ENCODE measurements at places on chromosomes 3 and 15.

- no peak for DNase-seq
Measured at GRCh38 chr3:5138214-5138981, 16.3 kb downstream of the ARL8B start.

GRCh38 chr15:36499412-36500389, 79.7 kb upstream of the CDIN1 start:
- DNase-seq: no peak

GRCh38 chr3:18837137-18837755, 311.1 kb upstream of the KCNH8 start:
- no peak for DNase-seq

DNA sequence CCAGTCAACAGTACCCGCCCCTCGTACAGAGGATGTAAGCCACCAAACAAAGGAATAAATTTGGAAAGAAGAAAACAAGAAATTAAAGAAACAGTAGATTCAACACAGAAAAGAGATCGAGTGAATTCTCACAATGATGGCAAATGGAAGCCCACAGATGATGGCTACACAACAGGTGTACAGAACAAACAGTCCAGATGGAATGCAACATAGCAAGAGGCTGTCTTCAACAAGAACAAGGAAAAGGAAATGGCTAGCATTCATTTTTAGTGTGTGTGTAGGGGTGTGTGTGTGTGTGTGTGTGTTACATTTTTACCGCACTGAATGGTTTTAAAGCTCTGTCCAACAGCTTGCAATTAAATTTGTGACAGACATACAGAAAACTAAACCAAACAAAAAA, 12.9 kb downstream of the NEDD4 start:
- no peak for DNase-seq

DNA sequence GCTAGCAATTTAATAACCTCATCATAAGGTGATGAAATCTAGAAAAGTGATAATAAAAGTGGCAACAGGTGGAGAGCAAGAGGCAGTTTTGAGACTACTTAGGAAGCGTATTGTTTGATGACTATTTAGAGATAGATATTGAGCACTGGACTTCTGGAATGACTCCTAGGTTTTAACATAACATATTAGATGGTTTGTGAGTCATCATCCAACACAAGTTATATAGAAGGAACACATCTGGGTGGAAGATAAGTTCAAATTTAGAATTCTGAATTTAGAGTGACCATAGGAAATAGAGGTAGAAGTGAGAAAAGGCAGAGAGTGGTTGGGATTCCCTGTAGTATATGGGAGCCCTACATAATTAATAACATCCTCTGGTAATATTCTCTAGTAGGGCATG, 282.8 kb upstream of the ALCAM start:
- no peak for DNase-seq

DNA sequence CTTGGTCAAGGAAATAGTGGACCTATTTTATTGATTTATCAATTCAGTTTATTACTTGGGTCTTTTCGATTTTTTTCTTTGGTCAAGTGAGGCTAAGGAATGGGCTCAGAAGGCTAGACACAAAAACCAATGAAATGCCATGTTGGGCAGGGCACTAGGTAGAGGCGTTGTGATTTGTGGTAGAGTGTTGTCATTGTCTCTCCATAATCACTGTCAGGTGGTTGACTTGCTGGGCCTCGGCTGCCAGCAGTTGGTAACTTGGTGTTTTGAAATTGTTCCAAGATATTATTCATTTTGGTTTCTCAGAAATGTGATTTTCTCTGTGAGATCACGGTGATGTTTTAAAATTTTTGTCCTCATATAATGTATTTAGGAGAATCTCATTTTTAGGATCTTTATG, 173.6 kb downstream of the KLHL25 start:
- DNase-seq: no peak

GRCh38 chr3:24288496-24289236, 206.0 kb downstream of the THRB start:
- DNase-seq: no peak

GRCh38 chr15:83845230-83845629, 191.3 kb downstream of the ADAMTSL3 start:
- DNase-seq: no peak

- no peak for DNase-seq
Measured at GRCh38 chr3:121883507-121883906, 10.7 kb upstream of the SLC15A2 start.

DNA sequence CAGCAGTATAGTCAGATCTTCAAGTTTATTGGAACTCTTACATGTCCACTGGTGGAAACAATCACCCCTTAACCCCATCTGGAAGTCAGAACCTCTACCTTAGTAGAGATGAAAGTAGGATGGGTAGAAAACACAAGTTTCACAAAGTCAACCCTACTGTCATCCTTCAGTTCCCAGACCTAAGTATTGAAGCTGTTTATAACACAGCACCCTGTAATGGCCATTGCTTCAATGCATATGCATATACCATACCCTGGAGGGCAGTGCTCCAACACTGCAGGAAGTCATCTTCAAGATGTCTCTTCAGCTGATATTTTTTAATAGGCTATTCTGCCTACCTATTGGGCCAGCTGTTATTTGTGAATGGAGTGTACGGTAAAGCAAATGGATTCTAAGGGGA, 241.3 kb downstream of the UBE2E2 start:
- no peak for DNase-seq

GRCh38 chr3:115996420-115997108, 373.3 kb downstream of the GAP43 start:
- no peak for DNase-seq

DNA sequence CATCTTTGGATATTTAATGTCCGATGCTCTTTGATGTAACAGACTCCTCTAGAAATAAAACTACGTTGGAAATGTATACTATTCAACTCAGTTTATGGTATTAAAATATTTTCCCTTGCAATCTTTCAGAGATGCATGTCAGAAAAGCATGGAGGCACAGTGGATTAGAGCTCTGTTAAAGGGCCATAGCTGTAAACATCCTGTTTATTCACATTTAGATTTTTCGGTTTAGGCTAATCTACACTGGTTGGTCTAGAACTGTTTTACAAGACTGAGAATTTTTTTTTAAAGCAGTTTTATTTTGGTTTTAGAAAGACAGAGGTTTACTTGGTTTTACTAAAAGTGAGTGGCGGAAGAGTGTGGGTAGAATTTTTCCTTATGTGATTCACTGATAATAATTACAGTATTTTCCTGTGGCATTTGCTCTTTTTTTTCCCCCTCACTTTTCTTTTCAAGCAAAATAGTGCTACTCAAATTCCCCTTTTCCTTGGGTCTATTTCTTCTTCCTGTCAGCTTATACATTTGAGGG, 132.1 kb downstream of the IL1RAP start:
- DNase-seq: no peak

GRCh38 chr15:98873441-98874218, 134.0 kb downstream of the PGPEP1L start:
- DNase-seq: no peak

DNA sequence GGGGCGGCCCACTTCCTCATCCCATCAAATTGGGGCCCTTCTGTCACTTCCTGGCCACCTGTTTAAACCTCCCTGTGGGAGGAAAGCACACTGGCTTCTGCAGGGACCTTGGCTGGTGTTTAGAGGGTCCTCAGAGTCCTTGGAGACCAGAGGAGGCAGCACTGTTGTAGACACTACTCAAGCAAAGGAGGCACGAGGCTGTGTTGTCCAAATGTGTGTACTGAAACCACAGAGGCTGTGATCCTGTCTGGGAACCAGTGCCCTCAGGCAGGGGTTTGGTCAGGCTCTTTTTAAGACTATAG, 12.4 kb upstream of the SEC13 start:
- DNase-seq: no peak

GRCh38 chr15:95556866-95557225, 773.7 kb upstream of the NR2F2 start:
- no peak for DNase-seq

GRCh38 chr3:111852540-111852939, 6.5 kb upstream of the PHLDB2 start:
- DNase-seq: no peak

- no peak for DNase-seq
Measured at GRCh38 chr3:141323936-141324704, 44.2 kb upstream of the ZBTB38 start.

- DNase-seq: no peak
Measured at GRCh38 chr3:124627501-124627908, 102.7 kb upstream of the UMPS start.

GRCh38 chr3:14418296-14419250, 16.2 kb downstream of the SLC6A6 start:
- DNase-seq: no peak

GRCh38 chr3:38617137-38617536, 32.4 kb downstream of the SCN5A start:
- no peak for DNase-seq

DNA sequence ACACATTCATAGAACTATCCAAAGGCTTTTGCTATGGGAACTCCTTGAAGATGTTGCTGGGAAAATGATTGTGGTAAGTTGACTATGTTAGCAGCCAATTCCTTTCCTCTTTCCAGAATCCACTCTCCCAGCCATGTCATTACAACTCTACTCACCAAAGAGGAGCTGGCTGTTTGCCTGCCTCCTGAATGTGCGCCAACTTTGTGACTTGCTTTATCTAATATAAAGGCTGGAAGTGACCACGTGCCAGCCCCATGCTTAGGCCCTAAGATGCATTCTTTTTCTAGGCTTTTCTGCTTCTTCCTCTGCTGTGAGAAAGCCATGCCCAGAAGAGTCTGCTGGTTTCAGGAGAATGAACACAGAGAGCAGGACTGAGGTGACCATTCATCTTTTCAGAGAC, 182.2 kb downstream of the GABRB3 start:
- no peak for DNase-seq

DNA sequence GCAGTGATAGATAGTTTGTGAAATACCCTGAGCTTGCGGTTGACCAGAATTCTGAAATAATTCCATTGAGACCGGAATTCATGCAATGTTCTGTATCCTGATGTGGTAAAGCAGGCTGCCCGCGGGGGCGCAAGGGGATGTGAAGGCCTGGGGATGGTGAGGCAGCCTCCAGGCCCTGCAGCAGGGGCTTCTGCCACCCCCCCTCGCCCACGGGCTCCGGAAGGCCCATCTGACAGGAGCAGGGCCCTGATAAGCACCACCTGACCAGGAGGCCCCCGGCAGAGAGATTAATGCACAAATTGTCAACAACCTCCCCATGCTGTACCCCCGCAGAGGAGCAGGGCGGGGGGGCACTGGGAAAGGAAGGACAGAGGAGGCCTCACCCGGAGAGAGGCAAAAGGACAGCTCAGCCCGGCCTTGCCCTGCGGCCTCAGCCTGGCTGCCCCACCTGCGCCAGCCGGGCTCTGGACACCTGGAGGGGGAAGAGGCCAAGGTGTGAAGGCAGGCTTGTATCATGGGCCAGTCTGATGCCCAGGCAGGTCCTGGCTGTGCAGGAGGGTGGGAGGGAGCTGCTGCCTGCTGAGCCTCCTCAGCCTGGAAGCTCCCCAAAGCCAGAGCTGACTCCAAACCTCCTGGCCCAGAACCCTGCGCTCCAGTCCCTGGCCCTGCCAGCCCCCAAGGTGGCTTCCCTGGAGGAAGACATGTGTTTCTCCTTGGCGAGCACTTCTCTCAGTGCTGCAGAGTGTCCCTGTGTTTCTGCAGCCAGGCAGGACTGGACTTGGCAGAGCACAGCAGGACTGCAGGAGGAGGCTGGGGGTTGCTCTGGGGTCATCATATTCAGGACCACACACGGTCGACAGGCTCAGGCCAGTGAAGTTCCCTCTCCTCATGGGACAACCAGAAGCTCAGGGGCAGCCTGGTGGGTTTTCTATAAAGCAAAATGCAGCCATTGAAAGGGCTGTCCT, 46.5 kb downstream of the RPN1 start:
- DNase-seq: no peak

DNA sequence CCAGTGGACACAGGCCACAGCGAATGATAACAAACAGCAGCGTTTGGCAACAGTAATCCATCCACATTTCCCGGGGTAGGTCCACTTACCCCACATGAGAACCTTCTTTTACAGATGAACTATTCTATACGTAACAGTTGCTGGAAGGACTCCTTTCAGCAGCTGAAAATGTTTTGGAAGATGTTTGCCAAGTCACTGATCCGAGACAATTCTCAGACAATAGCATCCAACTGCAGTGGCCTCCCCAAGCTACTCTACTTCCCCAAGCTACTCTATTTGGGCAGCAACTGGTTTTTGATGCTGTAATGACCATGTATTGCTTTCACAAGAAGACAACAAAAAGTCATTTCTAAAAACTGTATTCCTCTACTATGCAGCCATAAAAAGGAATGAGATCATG, 87.5 kb downstream of the ADAMTS17 start:
- DNase-seq: no peak

DNA sequence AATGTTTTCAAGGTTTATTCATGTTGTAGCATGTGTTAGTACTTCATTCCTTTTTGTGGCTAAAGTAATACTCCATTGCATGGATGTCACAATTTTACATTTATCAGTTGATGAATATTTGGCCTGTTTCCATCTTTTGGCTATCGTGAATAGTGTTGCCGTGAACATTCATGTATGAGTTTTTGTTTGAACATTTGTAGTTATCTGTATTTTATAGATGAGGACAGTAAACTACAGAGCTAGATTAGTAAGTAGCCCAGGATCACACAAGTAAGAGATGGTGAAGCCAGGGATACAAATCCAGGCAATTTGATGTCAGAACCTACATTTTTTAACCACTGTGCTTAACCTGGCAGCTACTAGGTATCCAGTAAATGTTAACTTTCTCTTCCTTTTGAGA, 63.2 kb downstream of the ASTE1 start:
- DNase-seq: no peak

DNA sequence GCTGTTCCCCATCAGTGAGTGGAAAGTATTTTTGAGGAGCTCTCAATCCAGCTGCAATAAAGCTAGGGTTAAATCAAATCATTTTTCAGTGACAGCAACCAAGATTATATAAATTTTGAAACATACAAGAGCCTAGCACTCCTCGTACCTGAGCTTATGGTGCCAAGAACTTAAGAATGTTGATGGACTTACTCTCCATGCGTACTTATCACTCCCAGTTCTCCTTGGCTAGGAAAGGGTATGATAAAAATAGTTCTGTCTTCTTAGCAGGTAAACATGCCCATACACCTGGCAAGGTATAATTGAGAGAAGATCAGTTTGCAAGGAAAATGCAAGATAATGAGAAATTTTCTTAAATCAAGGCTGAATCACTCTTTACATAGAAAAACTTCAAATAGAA, 64.5 kb upstream of the SEMA6D start:
- no peak for DNase-seq

DNA sequence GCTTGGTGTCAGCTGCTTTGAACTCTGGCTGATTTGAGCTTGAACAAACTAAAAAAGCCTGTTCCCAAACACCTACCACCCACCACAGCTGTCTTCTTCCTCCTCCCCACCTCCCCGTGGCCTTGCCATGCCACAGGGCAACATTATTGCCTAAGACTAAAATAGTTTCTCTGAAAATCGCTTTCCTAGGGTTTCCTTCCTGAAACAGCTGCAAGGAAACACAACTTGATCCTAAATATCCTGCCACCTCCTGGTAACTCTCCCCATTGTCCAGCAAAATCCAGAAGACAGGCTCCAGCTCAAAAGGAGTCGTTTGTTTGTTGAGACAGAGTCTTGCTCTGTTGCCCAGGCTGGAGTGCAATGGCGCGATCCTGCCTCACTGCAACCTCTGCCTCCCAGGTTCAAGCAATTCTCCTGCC, 193.9 kb upstream of the TPM1 start:
- no peak for DNase-seq

Data from stimulated activated CD8-positive, alpha-beta memory T cell treated with anti-CD3 and anti-CD28 coated beads, Interleukin-15, amount 100 ng/mL, for 4 hours (primary cell).